ENCODE measurements at places on chromosomes 11 and 22.

DNA sequence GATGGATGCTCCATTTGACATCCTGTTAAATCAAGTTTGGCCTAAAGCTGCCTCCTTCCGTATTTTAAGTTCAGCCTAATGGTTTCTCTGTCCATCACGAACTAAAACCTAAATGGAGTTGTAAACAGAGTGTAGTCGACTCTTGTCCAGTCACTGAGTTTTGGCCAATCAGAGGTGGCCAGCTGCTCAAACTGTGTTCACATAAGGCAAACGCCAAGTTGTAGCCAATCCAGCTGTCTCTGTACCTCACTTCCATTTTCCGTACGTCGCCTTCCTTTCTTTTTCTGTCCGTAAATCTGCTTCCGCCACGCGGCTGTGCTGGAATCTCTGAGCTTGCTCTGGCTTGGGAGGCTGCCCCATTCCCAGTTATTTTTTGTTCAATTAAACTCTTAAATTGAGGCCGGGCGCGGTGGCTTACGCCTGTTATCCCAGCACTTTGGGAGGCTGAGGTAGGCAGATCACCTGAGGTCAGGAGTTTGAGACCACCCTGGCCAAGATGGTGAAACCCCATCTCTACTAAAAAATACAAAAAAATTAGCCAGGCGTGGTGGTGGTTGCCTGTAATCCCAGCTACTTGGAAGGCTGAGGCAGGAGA is 20.7 kb upstream of the CARS1 start:
- DNase-seq = no peak

GRCh38 chr11:102469196-102469821 is 16.7 kb upstream of the TMEM123 start:
- no peak for DNase-seq

DNA sequence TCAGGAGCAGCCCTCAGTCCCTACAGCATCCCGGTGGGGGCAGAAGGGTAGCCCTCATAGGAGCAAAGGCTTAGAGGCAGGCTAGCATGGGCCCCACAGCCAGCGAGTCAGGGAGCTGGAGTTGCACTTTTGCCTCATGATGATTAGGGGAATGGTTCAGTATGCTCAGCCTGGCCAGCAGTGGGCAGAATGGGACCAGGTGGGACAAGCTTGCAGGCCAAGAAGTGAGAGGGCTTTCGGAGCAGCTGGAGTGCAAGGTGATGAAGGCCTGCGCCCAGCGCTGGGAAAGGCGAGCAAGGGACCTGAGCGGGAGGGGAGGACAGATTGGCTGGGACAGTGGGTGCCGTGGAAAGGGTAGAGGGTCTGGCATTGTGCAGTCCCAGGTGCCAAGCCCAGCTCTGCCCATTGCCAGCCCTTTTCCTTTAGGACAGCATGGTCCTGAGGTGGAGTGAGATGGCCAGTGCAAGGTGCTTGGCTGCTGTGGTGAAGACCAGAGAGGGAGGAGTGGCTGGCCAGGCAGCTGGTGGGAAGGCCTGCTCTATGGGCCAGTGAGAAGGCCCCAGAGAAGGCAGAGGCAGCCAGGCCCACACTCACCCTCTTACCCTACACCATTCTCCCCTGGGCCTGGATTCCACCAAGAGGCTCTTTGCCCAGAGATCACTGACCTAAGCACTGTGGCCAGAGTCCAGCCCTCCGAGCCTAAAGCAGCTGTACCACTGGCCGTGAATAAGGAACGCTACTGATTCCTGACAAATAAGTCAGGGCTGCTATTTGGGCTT is 47.9 kb upstream of the SUSD2 start:
- DNase-seq = no peak

- DNase-seq = no peak
Measured at GRCh38 chr11:102399189-102399588, 52.2 kb downstream of the BIRC2 start.

GRCh38 chr22:50209893-50210292 is 9.1 kb downstream of the SELENOO start:
- peak; percentile 27 for DNase-seq

- no peak for DNase-seq
Measured at GRCh38 chr11:134144744-134145143, 75.9 kb downstream of the JAM3 start.

DNA sequence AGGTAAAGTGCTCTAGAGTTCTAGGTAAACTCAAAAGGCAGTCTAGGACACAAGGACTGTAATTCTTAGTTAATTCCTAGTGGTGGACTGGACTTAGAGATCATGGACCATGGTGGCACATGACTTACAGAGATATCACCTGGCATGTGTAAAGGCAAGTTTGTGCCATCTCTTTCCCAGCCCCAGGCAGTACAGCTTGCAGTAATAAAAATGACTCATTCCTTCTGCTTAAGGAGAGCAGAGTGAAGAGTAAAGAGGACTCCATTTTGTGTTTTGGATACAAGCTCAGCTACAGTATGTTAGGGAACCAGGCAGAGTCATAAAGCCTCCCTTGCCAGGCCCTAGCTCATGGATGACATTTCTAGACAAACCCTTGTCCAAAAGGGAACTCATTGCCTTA is 629.9 kb downstream of the JRKL start:
- no peak for DNase-seq

DNA sequence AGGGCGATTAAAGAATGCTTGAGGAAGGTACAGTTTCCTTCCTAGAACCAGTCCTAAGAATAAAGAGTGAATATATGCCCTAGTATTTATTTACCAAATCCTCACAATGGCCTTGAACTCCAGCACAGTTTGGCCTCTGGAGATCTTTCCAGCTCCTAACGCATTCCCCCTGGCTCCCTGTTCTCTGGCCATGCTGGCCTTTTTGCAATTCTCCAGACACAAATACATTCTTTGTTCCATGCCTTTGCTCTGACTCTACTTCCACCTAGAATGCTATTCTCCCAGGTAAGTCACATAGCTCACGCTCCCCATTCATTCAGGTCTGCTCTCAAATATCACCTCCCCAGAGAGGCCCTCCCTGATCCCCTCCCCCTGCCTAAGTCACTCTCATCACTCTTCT is 3.7 kb upstream of the DGKZ start:
- no peak for DNase-seq

DNA sequence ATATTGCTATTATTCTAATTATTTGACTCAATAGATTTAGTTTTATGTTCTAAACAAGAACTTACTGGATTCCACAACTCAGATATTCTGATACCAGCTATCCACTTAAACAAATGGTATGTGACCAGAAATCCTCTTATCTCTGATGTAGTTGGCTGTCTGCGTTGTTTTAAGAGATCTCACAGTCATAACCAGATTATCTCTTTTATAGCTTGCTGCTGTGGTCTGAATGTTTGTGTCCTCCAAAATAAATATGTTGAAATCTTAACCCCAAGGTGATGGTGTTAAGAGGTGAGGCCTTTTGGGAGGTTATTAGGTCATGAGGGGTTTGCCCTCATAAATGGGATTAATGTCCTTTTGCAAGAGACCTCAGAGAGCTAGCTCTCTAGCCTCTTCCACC is 12.7 kb downstream of the ANKRD42 start:
- no peak for DNase-seq

- no peak for DNase-seq
Measured at GRCh38 chr11:86222081-86222480, 22.5 kb upstream of the EED start.

- no peak for DNase-seq
Measured at GRCh38 chr11:112355726-112356125, 95.1 kb upstream of the PLET1 start.

DNA sequence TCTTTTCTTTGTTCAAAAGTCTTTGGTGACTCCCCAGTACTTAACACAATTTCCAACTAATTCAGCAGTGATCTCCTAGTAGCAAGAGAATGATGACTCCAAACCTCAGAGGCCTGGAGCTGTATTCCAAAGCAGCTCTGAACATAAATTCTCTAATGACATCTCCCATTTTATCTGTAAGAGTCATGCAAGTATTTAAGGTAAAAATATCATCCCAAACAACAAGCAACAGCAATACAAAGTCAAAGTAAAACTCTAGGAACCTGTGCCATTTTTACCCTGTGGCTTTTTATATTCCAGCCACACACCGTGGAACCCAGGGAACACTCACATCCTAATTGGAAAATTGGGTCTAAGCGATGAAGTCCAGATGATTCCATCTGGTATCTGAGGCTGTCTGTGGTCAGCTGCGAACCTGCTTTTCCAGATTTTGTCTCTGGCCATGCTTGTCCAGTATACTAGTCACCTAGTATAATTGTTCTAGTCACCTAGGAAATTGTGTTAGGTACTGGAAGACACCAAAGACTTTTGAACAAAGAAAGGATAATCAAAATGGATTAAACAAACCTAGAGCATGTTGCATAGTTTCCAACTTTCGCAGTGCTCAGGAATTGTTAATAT is 92.3 kb upstream of the SLC25A18 start:
- no peak for DNase-seq

DNA sequence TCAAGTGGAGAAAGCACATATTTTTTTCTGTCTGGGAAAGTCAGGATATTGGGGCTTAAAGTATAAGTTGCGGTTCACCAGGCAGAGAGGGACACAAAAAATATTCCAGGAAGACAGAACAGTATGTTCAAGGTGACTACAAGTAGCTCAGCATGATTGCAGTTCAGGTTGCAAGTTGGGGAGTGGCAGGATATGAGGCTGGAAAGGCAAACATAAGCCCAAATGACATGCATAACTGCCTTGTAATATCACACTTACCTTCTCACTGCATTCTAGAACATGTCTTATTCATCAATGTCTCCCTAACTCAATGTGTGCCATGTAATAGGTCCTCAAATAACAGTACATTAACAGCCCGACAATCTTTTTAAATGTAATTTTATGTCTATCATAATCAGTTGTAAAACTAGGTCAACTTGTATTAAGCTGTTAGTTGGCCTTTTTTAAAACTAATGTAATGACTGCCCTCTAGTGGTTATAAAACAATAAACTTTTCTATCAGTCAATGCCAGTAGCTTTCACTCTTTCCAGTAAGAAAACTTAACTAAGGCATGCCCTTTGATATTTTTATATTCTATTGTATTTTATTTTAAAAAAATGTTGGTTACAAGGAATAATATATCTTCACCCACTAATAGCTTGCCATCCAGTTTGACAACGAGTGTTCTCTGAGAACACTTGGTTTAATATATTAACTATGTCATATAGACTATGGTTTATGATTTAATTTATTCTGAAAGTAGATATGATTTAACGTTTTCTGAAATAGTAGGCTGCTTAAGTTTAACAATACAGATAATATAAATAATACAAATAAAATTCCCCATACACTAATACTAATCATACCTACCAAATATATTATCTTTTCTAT is 39.4 kb upstream of the CFAP300 start:
- DNase-seq = no peak

DNA sequence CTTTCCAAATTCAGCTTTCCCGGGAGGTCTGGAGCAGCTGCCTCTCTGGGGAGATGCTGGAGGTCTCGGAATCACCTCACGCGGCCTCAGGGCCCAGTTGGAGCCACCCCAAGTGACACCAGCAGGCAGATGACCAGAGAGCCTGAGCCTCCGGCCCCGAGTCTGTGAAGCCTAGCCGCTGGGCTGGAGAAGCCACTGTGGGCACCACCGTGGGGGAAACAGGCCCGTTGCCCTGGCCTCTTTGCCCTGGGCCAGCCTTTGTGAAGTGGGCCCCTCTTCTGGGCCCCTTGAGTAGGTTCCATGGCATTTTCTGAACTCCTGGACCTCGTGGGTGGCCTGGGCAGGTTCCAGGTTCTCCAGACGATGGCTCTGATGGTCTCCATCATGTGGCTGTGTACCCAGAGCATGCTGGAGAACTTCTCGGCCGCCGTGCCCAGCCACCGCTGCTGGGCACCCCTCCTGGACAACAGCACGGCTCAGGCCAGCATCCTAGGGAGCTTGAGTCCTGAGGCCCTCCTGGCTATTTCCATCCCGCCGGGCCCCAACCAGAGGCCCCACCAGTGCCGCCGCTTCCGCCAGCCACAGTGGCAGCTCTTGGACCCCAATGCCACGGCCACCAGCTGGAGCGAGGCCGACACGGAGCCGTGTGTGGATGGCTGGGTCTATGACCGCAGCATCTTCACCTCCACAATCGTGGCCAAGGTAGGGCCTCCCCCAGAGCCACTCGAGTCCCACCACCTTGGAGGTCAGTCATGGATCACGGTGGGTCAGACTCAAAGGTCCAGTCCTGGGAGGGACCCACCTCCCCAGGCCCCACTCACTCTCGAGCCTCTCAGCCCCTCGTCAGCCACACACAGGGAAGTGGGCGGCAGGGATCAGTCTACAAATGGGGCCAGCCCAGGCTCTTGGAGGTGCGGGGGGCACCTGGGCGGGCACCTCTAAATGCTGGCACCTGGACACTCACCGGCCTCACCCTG is 525 bp downstream of the SLC22A12 start:
- DNase-seq = no peak

- DNase-seq = no peak
Measured at GRCh38 chr11:79273781-79274180, 167.0 kb downstream of the TENM4 start.

DNA sequence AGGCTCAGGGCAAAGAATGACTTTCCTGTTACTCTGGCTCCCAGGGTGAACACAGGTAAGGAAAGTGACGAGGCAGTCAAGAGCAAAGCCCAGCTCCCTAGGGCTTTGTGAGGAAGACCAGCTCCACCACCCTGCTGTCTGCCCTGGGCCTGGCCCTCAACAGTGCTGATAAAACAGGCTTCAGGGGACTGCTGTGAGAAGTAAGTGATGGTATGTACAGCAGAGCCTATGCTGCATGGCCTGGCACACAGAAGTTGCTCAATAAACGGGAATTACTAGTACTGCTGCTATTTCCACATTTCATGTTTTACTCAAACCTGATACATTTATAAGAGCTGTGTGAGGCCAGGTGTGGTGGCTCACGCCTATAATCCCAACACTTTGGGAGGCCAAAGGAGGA is 50.3 kb downstream of the MICAL3 start:
- DNase-seq = no peak

DNA sequence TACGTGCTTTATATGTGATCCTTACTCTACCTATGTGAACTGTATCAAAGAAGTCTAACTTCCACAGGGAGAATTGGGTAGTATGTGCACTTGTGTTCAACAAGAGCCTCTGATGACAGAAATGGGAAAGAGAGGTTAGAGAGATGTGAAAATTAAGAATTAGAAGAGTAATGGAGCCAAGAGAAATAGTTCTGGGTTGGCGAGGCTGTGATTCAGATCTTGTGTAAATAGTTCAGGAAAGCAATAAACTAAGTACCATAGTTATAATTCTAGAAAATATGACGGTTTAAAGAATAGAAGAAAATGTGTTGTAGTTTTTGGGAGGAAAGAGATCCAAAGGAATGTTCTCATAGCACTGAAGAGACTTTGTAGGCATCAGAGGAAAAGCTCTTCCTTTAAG is 112.4 kb downstream of the ARHGAP42 start:
- DNase-seq = no peak

DNA sequence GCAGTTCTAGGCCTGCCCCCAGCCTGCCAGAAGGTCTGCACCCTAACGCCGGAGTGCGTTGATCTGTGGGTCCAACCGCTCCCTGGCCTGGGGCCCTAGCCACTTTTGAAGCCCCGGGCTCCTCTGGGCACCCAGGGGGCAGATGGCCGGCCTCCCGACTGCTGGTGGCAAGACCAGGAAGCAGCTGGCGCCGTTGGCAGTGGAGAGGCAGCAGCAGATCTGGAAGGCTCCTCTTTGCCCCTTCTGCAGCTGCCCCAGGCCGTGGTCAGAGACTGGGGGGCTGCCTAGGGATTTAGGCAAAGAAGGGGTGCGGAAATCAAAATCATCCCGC is 445 bp upstream of the VWCE start:
- DNase-seq = no peak

GRCh38 chr22:30823015-30823370 is 128.3 kb downstream of the OSBP2 start:
- no peak for DNase-seq
